ENCODE measurements at places on chromosomes 3 and 15.

DNA sequence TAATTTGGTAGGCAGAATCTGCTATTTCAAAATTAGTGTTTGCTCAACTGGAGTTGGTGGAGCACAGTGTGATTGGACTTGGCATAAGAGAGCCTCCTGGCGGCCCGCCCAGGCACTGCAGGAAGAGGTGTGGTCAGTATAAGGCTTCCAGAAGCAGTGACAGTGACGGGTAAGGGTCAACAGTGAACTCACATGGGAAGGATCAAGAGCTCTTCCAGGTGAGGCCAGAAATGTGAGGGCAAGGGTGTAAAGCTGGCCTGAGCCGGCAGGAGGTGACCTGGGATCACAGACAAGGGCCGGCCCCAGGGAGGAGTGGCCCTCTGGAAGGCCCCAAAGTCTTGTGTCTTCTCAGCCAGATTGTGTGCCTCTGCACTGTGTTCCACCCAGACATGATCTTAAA lies 93.2 kb upstream of the RNF7 start:
- no peaks in the 10 kb centered on the region for H3K36me3 ChIP-seq
- no peaks in the 10 kb centered on the region for H3K27me3 ChIP-seq
- no peaks in the 10 kb centered on the region for H3K4me1 ChIP-seq
- peak; percentile 65 for DNase-seq

- H3K36me3 ChIP-seq: no peaks in the 10 kb centered on the region
- no peak overlapping the region for H3K4me3 ChIP-seq
- peak; percentile 33 for DNase-seq
- H3K27ac ChIP-seq: no peak overlapping the region
- H3K27me3 ChIP-seq: no peaks in the 10 kb centered on the region
These were observed 39.4 kb upstream of the FRMD4B start for GRCh38 chr3:69425249-69425648.

- no peak overlapping the region for H3K4me3 ChIP-seq
- no peak for DNase-seq
- H3K27ac ChIP-seq: no peak overlapping the region
- no peaks in the 10 kb centered on the region for H3K36me3 ChIP-seq
- H3K27me3 ChIP-seq: no peaks in the 10 kb centered on the region
These were observed 10.7 kb downstream of the SCG5 start for GRCh38 chr15:32652178-32652577.

DNA sequence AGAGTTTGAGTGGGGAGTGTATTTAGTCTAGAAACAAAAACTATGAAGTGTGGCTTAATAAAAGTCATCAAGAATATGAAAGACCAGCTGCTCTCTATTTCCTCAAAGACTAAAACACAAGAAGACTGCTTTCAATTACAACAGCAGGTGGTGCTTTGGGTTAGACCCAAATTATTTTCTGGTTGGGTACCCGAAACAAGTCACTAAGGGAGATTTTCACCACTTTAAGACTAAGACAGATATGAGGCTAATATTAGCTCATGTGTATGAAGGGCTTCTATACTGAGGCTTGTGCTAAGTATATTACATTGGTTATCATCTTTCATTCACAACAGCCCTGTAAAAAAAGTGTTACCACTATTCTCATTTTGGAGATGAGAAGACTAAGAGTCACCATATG lies 43.1 kb downstream of the COL8A1 start:
- no peaks in the 10 kb centered on the region for H3K36me3 ChIP-seq
- no peaks in the 10 kb centered on the region for H3K27me3 ChIP-seq
- no peaks in the 10 kb centered on the region for H3K4me1 ChIP-seq
- H3K4me3 ChIP-seq: no peak overlapping the region
- no peak overlapping the region for H3K27ac ChIP-seq

GRCh38 chr3:84082726-84083125 lies 876.1 kb upstream of the CADM2 start:
- no peaks in the 10 kb centered on the region for H3K36me3 ChIP-seq
- no peak overlapping the region for H3K27ac ChIP-seq
- DNase-seq: no peak

GRCh38 chr15:58666957-58667356 lies 82.5 kb downstream of the ADAM10 start:
- peaks cover 7% of the 10 kb centered on the region for H3K36me3 ChIP-seq
- peaks cover 22% of the 10 kb centered on the region for H3K4me1 ChIP-seq
- no peak for DNase-seq
- no peak overlapping the region for H3K27ac ChIP-seq
- H3K27me3 ChIP-seq: no peaks in the 10 kb centered on the region

DNA sequence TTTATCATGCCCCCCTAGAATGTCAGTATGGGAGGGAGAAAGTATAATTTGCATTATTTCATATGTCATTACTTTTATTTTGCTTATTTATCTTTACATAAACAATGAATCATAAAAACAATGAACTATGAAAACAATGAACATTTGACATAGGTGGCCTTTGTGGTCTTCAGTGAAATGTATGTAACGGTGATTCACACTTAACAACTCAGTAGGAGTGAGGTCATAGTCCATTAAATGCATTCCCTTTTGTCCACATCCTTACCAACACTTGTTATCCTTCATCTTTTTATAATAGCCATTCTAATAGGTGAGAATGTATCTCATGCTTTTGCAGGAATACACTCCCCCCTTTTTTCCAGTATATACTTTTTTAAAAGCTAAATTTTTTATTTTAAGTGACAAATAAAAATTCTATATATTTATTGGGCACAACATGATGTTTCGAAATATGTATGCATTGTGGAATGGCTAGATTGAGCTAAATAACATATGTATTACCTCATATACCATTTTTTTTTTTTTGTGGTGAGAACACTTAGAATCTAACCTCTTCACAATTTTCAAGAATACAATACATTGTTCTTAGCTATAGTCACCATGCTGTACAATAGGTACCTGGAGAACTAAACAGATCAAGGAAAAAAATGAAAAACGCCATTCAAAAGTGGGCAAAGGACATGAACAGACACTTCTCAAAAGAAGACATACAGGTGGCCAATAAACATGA lies 189.5 kb downstream of the WDR72 start:
- H3K27me3 ChIP-seq: no peaks in the 10 kb centered on the region
- no peak overlapping the region for H3K27ac ChIP-seq
- no peak overlapping the region for H3K4me3 ChIP-seq
- no peak for DNase-seq
- no peaks in the 10 kb centered on the region for H3K4me1 ChIP-seq

DNA sequence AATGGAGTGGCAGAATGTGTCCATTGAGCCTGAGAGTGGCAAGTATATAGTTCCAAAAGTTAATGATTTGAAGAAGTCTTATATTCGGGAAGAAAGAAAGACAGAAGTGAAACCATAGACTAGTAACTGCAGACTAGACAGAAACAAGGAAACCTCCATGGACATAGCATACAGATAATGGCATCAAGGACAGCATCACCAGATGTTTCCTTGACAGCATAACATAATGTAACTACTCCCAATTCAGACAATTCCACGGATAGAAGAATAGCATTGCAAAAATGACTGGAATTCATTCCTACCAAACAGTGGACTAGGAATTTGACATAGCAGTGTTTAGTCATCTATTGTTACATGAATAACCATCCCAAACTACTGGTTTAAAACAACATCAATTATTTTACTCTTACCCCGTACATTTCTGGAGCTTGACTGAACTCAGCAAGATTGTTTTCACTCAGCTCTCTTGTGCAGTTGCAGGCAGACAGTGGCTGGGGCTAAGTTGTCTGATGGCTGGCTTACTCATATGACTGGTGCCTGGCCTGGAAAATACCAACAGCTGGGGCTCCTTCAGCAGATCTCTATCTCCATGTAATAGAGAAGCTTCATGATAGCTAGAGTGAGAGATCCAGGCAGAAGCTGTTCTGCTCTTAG lies 109.7 kb upstream of the GADL1 start:
- no peak for DNase-seq
- H3K27me3 ChIP-seq: peaks cover 96% of the 10 kb centered on the region
- no peaks in the 10 kb centered on the region for H3K36me3 ChIP-seq
- H3K4me3 ChIP-seq: no peak overlapping the region
- H3K4me1 ChIP-seq: no peaks in the 10 kb centered on the region
- H3K27ac ChIP-seq: no peak overlapping the region

DNA sequence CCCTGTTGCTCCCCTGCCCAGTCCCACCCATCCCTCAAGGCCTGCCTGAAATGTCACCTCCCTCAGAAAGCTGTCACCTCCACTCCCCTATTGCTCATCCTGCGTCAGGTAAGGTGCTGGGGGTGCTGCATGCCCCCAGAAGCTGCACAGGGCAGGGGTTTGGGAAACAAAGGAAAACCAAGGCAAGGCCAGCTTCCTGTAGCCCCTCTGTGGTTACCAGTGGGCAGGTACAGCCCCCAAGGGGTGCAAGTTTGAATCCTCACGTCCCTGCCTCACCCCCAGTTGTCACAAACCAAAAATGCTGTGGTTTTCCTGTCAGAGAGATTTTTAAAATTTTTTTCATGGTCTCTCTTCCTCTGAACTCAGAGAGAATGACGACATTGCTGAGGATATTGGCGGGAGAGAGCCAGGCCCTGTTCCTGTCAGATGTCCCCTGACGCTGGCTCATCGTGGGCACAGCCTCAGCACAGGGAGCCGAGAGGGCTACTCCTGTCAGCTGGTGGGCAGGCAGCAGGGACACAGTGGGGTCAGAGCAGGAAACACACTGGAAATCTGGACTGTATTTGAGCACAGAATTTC lies 27.0 kb downstream of the PSTPIP1 start:
- no peaks in the 10 kb centered on the region for H3K36me3 ChIP-seq
- H3K4me1 ChIP-seq: no peaks in the 10 kb centered on the region
- no peak for DNase-seq
- no peaks in the 10 kb centered on the region for H3K27me3 ChIP-seq
- no peak overlapping the region for H3K4me3 ChIP-seq
- H3K27ac ChIP-seq: no peak overlapping the region

GRCh38 chr3:190117981-190118380 lies 2.7 kb downstream of the P3H2 start:
- peaks cover 18% of the 10 kb centered on the region for H3K4me1 ChIP-seq
- no peaks in the 10 kb centered on the region for H3K36me3 ChIP-seq

DNA sequence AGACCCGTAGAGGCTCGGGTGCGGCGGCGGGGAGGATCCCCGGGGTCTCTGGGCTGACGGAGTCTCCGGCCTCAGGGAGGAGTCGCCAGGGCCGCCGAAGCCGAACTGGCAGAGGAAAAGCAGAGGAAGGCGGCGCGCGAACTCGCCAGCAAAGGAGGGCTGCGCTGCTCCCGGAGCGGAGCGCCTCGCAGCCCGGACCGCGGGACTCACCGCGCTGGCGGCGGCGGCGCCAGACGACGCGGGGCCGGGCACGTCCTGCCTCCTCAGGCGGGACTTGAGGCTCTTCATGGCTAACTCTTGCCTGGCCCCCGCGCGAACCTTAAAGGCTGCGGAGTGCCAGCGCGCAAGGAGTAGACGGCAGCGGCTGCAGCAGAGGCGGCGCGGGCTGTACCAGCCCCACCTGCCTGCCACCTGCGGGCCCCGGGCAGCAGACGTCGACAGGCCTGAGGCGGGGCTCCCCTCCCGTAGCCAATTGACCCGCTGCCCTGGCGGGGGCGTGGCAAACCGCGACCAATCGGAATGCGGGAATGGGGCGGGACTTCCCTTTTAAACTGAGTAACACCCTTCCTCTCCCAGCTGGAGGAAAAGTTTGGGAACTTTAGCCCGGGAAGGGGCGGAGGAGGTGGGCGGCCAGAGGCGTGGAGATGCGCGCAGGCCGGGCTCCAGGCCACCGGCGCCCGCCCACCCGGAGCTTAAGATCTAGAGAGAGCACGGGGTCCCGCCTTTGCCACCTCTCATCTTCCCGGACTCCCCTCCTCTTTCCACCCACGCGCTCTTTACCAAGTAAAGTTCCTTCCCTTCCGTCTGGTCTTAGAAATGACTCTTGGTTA lies at the start of gene UACA:
TSS of gene UACA (minus strand) at position 439 of the 830 bp plus-strand sequence. CDS start at position 288, 151 bp downstream.
- peak within 1 kb of the TSS; percentile 95 for H3K4me3 ChIP-seq
- peak within 1 kb of the TSS; percentile 76 for H3K27ac ChIP-seq
- no peaks in the 10 kb centered on the region for H3K36me3 ChIP-seq
- DNase-seq: peak; percentile 98
- no peaks in the 10 kb centered on the region for H3K27me3 ChIP-seq

DNA sequence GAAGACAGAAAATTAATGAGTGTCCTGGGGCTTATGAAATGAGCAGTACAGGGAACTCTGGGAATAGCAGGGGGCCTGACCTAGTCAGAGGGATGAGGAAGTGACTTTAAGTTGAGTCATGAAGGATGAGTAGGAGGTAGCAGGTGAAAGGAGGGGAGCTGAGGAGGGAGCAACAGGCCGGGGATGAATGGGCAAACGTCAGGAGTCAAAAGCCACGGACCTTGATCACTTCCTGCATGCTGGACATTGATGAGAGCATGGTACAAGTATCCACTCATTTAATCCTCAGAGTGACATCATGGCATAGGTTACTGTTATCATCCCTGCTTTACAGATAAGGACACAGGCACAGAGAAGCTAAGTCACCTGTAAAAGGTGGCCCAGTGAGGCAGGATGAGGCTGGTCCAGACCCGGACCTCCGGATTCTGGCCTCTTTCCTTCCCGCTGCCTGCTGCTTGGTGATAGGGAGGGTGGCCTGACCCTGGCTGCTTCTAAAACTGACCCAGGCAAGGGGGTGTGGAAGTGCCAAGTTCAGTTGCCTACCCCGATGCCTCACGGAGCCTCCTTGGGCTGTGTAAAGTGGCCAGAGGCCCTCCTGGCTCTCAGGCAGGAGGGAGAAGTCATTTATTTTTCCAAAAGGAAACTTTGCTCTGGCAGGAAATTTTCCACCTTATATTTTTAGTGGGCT lies 7.6 kb downstream of the CORO2B start:
- no peak overlapping the region for H3K4me3 ChIP-seq
- no peak overlapping the region for H3K27ac ChIP-seq
- no peaks in the 10 kb centered on the region for H3K36me3 ChIP-seq

DNA sequence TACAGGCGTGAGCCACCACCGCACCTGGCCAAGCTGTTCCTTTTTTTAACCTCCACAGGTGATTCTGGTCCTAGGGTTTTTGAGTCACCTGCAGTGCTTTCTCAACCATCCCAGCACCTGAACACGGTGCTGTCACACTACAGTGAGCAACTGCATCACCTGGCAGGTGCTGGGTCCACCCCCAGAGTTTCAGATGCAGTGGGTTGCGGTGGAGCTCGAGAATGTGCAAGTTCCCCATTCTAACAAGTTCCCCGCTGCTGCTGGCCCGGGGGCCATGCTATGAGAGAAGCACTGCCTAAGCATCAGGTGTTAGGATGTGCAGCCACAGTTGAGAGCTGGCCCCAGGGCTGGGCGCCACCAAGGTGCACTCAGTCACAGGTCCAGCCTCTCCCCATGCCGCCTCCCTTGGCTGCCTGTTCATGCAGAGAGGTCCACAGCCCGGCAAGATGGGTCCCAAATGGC lies 18.0 kb downstream of the ISG20 start:
- no peaks in the 10 kb centered on the region for H3K36me3 ChIP-seq
- H3K4me1 ChIP-seq: no peaks in the 10 kb centered on the region
- H3K27me3 ChIP-seq: no peaks in the 10 kb centered on the region
- no peak overlapping the region for H3K4me3 ChIP-seq

DNA sequence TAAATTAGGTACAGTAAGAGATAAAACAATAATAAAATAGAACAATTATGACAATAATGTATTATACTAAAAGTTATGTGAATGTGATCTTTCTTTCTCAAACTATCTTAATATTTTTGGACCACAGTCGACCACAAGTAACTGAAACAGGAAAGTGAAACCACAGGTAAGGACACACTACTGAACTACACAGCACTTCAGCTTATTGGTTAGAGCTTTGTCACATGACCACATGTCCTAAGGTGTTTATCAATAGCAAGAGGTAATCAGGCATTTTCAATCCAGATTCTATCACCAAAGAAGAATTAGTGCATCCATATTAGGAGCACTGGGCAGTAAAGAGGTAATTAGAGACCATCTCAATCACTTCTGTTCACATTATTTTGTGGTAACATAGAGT lies 392.8 kb downstream of the RSL24D1 start:
- H3K27me3 ChIP-seq: no peaks in the 10 kb centered on the region
- no peaks in the 10 kb centered on the region for H3K36me3 ChIP-seq
- no peak overlapping the region for H3K27ac ChIP-seq
- no peak for DNase-seq

- H3K4me1 ChIP-seq: no peaks in the 10 kb centered on the region
- no peak for DNase-seq
- H3K27me3 ChIP-seq: no peaks in the 10 kb centered on the region
- no peak overlapping the region for H3K27ac ChIP-seq
These were observed 470.5 kb downstream of the EPHA3 start for GRCh38 chr3:89577637-89578530.

Data from neural progenitor cell (in vitro differentiated cells).